H1 (cell line): ENCODE measurements at places on chromosomes 4 and X.
A peak's percentile ranks its signal among the peaks of the same experiment; 100 is the strongest.

- DNase-seq: no peak
Measured at GRCh38 chr4:145380123-145380522, 101.5 kb upstream of the SMAD1 start.

DNA sequence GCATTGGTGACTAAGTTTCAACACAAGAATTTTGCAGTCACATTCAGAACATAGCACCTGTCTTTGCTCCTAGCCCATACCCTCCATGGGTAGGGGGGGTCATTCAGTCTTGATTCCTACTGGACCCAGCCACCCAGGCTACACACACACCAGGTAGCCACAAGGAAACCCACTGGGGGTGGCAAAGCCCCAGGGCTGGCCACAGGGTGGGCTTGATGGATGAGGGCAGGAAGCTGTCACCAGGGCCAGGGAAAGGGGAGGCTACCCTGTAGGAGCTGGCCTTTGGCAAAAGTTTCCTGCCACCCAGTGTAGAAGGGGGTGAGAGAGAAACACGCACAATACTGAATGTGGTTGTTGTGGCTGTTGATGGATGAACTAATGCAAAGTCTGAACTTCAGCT, 74.5 kb upstream of the NKX1-1 start:
- DNase-seq: no peak

GRCh38 chr4:121183361-121183760, 19.2 kb upstream of the TNIP3 start:
- DNase-seq: no peak

DNA sequence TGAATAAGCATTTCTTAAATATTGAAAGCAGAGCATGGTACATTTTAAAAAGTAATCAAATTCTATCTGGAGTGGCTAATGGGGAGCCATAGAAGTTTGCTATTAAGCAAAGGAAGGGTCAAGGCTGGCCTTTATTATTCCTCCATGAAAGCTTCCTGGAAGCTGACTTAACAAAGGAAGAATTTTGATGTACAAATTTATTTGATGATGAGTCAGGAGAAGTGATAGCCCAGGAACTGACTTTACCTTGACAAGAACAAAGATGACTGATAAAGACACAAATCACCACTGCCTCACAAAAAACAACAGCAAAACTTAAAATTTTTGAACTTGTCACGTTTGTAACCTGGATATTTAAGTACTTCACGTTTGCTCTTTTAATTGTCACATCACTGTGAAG, 872.1 kb downstream of the PCDH7 start:
- DNase-seq: no peak

DNA sequence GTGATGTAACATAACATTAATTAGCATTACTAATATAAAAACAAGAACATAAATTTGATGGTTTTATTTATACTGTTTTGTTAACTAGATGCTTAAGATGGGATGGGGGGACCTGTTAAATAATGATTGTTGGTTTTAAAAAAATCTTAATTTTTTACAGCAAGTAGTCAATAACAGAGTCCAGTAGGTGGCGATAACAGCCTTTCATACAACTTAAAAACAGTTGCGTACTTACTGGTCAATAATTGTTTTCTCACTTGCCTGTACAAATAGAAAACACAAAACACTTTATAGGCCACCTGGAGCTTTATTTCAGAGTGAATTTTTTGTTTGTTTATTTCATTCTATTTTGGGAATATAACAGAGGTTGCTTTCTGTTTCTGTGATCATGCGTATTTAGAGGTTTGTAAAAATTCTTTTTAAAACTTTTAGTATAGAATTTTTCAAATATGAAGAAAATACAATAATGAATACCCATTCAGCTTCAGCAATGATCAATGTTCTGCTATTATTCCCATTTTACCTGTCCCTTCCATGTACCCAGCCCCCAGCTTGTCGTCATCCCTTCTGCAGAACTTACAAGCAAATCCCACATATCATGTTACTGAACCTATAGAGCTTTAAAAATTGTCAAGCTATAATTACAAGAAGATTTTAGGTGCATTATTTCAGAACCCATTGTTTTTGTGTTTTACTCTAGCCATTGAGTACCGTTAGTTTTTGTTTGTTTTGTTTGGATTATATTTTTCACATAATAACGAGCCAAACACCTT, 97.1 kb downstream of the MRPL1 start:
- DNase-seq: no peak

GRCh38 chr4:25487155-25487554, 110.1 kb downstream of the ANAPC4 start:
- DNase-seq: no peak

GRCh38 chrX:119151051-119151380, 23.4 kb upstream of the KIAA1210 start:
- DNase-seq: no peak

DNA sequence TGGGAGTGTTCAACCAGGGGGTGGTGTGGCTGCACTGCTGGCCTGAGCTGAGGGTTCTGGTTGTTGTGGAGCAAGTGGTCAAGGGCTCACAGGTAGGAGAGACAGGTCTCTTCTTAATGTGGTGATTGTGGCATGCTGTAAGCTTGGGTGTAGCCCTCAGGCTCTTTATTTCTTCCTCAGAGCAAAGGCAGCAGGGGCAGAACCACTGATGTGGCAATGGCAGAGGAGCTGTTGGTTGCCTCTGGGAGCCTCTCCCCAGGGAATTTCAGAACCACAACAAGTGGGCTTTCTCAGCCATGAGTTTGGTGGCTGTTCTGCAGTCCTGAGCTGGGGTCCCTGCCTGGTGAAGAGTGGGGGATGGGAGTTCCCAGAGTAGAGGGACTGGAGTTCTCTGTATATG, 1017.2 kb downstream of the SH3BGRL start:
- DNase-seq: no peak

- no peak for DNase-seq
Measured at GRCh38 chr4:55791666-55792065, 27.9 kb upstream of the EXOC1L start.

- DNase-seq: no peak
Measured at GRCh38 chrX:65610040-65610439, 57.4 kb upstream of the MSN start.

GRCh38 chrX:111052478-111052877, 43.5 kb upstream of the PAK3 start:
- no peak for DNase-seq

GRCh38 chr4:149095811-149096210, 653.6 kb upstream of the NR3C2 start:
- no peak for DNase-seq

DNA sequence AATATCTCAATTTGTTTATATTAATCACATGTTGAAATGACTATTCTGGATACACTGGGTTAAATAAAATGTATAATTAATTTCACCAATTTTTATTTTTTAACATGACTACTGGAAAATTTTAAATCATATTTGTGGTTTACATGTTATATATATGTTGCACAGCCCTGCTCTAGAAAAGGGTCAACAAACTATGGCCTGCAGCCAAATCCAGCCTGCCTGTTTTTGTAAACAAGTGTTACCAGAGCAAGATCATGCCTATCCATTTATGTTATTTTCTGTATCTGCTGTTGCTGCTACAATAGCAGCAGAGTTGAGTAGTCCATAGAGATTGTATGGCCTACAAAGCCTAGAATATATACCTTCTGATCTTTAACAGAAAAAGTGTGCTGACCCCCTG, 1.2 kb downstream of the TCEANC start:
- DNase-seq: no peak

- DNase-seq: no peak
Measured at GRCh38 chrX:10534611-10535010, 85.8 kb downstream of the MID1 start.

- no peak for DNase-seq
Measured at GRCh38 chrX:68725756-68726365, 78.4 kb downstream of the STARD8 start.

DNA sequence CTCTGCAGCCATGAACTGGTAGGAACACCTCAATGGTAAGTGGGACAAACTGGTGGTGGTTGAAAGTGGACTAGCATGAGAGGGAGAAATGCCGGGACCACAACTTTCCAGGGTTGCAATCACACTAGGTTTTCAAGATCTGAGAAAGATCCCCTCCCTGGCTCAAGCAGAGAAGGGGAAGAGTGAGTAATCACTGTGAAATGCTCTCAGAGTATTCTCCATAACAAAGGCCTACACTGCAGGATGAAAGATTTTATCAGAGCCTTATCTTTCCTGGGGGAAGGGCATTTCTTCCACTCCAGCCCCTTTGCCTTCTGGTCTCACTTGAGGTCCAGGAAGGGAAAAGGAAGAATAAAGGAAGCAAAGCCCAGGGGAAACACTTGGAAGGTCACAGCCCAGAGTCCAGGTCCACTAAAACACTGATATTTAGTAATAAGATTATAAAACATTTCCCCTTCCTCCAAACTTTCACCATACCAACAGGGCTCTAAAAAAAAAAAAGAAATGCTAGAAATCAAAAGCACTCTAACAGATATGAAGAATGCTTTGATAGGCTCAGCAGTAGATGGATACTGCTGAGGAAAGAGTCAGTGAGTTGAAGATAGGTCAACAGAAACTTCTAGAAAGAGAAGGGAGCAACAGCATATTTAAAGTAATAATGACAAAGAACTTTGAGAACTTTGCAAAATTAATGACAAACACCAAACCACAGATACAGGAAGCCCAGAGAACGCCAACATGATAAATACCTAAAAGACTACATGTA, 95.9 kb downstream of the WDFY3 start:
- peak; percentile 44 for DNase-seq

GRCh38 chr4:66097218-66097617, 426.9 kb upstream of the EPHA5 start:
- DNase-seq: no peak

DNA sequence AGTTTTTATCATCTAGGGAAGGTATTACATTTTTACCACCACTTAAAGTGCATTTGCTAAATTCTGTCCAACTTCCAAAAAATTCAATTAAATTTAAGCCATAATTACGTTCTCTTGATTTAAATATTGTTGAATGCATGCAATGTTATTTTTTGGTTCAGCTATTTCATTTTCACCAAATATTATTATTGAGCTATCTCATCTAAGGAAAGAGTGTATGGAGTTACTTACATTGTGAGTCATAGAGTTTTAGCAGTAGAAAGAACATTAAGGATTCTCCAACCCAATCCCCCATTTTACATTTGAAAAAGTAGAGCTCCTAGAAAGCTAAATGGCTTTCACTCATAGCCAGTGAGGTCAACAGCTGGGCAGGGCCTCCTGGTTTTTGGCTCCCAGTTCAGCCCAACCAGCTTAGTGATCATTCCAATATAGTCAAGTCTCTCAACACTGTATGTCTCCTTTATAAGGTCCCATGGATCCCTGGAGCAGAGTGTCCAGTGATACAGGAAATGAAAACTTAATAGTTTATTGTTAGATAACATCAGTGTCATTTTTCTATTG, 60.5 kb downstream of the NDNF start:
- DNase-seq: peak; percentile 17

GRCh38 chrX:66675541-66675940, 36.7 kb upstream of the EDA2R start:
- DNase-seq: no peak

GRCh38 chrX:105775679-105776078, 46.7 kb upstream of the NRK start:
- no peak for DNase-seq

GRCh38 chr4:98692411-98692810, 34.0 kb upstream of the TSPAN5 start:
- no peak for DNase-seq

GRCh38 chr4:156547891-156548290, 423.7 kb downstream of the PDGFC start:
- DNase-seq: no peak

DNA sequence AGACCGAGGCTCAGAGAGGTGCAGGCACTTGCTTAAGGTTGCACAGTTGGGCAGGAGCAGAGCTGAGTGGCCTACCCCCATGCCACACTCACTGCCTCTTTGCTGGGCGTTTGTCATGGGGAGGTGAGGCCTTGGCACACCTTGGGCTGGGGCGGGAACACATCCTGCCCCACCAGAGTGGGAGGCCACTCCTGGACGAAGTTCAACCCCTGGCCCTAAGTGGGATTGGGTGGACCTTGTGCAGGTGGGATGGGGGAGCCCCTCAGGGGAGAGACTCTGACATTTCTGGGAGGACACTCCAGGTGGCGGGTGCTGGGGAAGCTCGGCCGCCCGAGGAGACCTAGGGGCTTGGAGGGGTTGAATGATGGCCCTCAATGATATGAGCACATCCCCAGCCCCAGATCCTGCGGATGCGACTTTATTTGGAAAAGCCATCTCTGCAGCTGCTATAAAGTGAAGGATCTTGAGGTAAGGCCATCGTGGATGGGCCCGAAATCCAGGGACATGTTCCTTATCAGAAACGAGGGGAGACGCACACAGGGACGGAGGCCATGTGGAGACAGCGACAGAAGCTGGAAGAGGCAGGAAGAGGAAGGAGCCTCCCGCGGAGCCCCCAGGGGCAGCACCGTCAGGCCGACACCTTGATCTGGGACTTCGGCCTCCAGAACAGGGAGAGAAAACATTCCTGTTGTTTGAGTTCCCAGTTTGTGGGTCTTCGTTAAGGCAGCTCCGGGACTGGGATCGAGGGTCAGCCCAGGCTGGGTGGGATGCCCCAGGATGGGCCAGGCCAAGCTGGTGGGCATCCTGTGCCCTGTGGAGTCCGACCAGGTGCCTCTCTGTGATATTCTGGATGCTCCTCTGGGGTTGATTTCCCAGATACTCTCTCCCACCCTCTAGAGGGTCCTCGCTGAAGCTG, 111.6 kb upstream of the LRPAP1 start:
- DNase-seq: no peak

- DNase-seq: no peak
Measured at GRCh38 chr4:53490965-53491622, 100.2 kb downstream of the LNX1 start.

GRCh38 chr4:98771959-98772632, 113.7 kb upstream of the TSPAN5 start:
- DNase-seq: no peak

GRCh38 chr4:89324671-89325070, 17.1 kb upstream of the GPRIN3 start:
- no peak for DNase-seq

DNA sequence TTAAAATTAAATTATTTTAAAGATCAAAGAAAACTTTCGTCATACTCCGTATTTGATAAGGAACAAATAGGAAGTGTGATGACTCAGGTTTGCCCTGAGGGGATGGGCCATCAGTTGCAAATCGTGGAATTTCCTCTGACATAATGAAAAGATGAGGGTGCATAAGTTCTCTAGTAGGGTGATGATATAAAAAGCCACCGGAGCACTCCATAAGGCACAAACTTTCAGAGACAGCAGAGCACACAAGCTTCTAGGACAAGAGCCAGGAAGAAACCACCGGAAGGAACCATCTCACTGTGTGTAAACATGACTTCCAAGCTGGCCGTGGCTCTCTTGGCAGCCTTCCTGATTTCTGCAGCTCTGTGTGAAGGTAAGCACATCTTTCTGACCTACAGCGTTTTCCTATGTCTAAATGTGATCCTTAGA, at the start of gene CXCL8:
TSS of gene CXCL8 (plus strand) at position 217 of the 426 bp plus-strand sequence. CDS start at position 307, 90 bp downstream.
- DNase-seq: no peak

- DNase-seq: no peak
Measured at GRCh38 chr4:1251773-1252066, 2.8 kb upstream of the CTBP1 start.

DNA sequence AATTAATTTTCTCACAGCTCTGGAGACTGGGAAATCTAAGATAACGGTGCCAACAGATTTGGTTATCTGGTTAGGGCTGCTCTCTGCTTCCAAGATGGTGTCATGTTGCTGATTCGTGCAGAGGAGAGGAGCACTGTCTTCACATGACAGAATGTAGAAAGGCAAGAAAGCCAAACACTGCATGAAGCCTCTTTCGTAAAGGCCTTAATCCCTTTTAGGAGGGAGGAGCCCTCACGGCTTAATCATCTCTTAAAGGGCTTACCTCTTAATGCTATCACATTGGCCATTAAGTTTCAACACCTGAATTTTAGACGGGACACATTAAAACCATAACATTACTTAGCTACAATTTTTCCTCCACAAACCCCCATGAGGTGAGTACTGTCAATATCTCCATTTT, 174.1 kb downstream of the COX18 start:
- DNase-seq: no peak
